Fibroblast of skin of back (primary cell): ENCODE measurements at places on chromosomes 2 and 18.

DNA sequence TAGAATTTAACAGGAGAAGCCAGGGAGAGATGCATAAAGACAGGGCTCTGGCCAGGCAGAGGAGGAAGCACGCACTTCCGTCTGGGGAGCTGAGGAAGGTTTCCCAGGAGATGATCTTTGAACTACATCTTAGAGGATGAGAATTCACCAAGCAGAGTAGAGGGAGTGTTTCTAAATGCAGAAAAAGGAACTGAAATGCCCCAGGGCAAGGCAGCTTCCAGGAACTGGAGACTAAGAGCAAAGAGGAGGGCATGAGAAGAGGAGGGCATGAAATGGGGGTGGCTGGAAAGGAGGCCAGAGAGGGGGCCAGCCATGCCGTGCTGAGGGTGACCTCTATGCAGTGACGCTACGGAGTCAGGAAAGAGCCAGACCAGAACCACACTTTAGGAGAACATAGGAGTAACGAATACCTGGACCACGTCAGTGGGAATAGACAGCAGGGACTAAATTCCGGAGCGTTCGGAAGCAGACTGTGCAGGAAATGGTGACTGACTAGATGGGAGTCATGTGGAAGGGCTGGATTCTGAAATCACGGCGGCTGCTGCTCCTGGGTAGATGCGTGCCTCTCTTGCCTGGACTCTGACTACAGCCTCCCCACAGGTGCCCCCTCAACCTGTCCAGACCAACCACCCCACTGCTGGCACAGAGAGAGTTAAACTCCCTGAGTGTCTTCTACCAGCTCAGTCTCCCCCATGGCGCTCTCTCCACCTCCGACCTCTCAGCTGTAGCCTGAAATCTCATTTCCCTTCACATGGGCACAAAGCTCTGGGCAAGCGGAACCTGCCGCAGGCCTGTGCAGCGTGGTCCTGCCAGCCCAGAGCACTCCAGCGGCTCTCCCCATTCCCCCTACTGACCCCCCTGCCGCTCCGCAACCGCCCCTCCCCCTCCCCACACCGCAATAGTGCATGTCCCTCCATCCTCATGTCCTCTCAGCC, 87.0 kb upstream of the RTN4 start:
- DNase-seq, result no peak

GRCh38 chr2:233165895-233166661, 85.4 kb upstream of the ATG16L1 start:
- DNase-seq, result peak; percentile 8

GRCh38 chr2:190488516-190489233, 45.8 kb downstream of the NEMP2 start:
- no peak for DNase-seq

DNA sequence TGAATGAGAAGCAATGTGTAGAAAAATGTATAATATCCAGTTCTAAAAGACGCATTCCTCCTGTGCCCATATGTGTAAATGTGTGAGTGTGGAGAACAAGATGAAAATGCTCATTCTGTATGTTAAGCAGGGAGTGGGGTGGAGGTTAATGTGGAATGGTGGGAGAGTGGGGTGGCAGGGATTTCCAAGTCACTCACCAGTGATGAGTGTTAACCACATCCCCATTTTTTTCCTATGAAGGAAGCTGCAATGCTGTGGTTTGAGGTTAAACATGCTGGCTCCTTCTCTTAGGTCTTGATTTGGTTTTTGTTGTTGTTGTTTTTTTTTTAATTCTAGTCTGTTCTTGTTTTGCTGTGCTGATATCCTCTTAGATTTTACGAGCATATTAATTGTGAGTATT, 169.4 kb downstream of the NEDD4L start:
- peak; percentile 95 for DNase-seq
